ENCODE measurements at places on chromosomes 11 and 22. TPM values are rescaled to one million over a fixed set of nuclear protein-coding genes. Genes with fewer than 3 reads are reported as not detected.

Gene C11orf87
- total RNA-seq = not detected

DNA sequence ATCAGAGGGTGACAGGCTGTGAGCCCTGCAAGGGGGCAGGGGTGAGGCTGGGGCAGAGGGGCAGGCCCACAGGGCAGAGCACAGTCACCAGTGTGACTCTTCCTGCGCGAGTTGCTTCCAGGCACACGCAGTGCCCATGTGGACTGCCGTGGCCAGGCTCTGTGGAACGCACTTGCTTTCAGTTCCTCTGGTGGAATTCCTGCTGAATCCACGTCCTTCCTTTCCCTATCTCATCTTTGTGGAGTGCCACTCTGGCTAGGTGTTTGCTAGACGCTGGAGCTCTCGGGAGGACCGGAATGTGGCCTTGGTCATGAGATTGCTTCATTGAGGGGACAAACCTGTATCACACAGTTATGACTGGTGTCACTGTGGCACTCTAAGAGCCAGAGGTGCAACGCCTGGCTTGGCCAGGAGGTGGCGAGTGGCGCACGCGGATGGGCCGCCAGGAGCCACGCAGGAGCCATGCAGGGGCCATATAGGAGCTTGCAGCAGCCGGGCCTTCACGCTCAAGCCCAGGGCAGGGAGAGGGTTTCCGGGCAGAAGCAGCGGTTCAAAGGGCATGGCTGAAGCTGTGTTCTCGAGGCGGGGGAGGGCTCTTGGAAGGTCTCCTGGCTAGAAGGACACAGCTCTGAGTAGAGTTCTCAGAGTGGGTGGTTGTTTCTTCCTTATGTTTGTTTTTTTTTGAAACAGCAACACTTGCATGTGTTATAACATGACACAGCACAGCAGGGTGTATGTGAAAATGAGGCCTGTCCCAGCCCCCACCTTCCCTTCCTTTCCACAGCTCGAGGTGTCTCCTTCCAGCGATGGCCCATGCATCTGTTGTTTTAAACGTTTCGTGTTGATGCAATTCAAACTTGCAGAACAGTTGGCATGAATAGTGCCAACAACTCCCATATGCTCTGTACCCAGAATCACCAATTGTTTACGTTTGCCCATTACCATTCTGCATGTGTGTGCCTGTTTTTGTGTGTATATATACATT is 36.2 kb downstream of the TBC1D22A start:
- peak; percentile 92 for DNase-seq

- no peak for DNase-seq
These were observed 42.8 kb downstream of the ETS1 start for GRCh38 chr11:128544471-128545051.

- peak; percentile 54 for DNase-seq
These were observed 2.2 kb upstream of the RPS19BP1 start for GRCh38 chr22:39534591-39535356.

DNA sequence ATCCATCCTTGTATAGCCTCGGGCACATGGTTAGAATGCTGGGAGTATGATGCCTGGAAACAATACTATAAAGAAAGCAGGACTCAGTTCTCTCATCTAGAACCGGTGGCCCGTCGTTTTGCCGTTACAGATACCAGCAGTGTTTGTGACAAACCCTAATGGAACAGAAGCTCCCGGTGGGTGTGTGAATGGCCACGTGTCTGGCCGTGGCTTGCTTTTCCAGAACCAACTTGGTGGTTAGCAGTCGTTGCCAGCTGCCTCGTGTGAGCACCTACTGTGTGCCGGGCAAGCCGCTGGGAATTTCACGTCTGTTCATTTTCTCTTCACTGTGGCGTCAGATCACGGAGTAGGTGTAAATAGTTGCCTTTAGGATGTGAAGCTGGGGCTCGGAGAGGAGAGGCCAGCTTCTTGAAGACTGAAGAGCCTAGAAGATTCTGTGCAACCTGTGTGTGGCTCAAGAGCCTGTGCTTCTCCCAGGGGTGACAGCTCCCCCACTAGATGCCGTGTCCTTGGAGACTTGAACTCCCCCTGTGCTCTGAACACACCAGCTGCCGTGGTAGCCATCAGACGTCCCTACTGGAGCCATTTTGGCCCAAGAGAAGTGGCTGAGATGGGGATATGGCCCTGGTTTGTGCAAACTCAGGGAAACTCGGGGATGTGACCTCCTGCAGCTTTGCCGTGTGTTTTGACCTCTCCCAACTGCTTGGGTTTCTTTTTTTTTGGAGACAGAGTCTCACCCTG is 57.5 kb upstream of the PPARA start:
- no peak for DNase-seq

Gene P2RY6
- total RNA-seq = 0.29 TPM

Gene PDE2A
- not detected for total RNA-seq

Gene OR5P2
- not detected for total RNA-seq
